ENCODE measurements at places on chromosomes 1 and 21.

DNA sequence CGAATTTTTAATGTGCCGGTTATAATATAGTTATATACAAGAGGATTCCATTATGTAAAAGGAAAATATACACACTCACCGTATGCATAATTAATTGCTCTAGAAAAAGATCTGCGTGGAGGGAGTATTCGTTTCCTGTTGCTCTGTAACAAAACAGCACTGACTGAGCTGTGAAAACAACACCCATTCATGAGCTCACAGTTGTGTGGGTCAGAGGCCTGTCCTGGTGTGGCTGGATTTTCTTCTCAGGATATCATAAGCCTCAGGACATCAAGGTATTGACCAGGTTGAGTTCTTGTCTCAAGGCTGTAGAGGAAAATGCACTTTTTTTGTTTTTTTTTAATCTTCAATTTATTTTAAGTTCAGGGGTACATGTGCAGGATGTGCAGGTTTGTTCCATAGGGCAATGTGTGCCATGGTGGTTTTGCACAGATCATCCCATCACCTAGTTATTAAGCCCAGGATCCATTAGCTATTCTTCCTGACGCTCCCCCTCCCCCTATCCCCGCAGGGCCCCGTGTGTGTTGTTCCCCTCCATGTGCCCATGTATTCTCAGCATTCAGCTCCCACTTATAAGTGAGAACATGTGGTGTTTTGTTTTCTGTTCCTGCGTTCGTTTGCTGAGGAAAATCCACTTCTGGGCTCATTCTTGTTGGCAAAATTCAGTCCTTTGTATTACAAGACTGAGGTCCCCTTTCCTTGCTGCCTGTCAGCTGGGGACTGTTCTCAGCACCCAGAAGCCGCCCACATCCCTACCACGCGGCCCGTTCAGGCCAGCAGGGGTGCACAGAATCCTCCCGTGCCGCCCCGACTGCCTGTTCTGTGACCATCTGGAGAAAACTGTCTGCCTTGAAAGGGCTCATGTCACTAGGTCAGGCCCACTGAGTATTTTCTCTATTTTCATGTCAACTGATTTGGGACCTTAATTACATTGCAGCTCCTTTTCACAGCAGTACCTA, 87.4 kb upstream of the ERRFI1 start:
- DNase-seq, result peak; percentile 19

GRCh38 chr21:21668198-21668597, 670.0 kb downstream of the NCAM2 start:
- DNase-seq, result no peak

DNA sequence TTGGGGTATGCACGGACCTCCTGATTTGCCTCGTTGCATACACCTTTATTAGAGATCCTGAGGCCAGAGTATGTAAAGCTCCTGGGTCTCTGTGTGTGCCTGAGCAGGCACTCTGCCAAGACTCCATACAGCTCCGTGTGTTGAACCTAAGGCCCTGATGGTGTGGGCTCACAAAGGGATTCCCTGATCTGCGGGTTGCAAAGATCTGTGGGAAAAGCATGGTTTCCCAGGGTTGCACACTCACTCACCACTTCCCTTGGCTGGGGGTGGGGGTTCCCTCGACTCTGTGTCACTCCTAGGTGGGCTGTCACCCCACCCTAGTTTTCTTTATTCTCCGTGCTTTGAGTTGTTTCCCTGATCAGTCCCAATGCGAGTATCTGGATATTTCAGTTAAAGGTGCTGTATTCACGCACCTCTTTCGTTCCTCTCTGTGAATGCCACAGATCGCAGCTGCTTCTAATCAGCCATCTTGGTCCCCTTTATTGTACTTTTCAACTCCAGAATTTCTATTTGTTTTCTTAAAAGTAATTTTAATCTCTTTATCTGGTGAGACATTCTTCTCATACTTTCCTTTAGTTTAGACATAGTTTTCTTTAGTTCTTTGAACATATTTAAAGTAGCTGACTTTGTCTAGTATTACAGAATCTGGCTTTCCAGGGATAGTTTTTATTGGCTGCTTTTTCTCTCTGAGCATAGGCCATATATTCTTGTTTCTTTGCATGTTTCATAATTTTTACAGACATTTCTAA, 39.0 kb upstream of the F3 start:
- no peak for DNase-seq

DNA sequence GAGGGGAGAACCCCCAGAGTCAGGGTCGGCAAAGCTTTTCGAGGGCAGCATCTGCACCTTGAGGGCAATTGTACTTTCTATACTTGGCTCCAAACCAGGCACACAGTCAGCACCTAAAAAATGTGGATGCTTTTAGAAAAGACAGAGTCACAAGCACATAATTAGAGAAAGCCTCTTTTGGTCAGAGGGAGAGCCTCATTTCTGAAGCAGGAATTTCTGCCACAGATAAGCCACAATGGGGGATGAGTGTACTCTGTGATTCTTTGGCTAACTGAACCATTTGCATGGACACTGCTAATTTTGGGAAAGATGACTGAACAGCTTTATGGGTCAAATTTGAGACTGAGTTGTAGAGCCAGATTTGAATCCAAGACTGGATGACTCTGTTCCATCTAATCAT, 635.7 kb downstream of the KIF26B start:
- DNase-seq, result no peak

DNA sequence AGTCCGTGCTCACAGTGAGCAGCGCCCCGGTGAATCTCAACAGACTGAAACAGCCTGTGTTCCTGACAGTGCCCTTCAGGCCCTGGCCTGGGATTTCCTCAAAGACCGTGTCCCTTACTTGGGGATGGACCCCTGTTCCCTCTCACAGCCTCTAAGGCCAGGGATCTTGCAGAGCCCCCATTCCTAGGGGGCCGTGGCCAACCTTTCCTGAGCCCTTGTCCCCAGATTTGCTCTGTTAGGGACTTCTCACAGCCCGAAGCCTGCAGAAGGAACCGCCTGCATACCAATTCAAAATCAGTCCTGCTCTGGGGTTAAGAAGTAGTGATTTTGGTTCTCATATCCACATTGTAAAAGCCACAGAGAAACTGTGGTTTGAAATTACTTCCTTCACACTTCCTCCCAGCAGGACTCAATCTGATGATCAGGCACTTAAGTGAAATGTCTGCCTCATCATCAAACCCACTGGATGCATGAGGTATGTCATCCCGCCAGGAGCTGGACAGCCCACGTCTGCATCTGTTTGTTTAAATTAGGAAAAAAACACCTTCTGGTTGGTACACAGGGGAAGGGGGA, 14.9 kb downstream of the ABCA4 start:
- no peak for DNase-seq

- no peak for DNase-seq
These were observed 17.8 kb downstream of the GNG12 start for GRCh38 chr1:67815303-67816094.

GRCh38 chr1:11804666-11805421, 920 bp downstream of the MTHFR start:
- DNase-seq, result peak; percentile 35

DNA sequence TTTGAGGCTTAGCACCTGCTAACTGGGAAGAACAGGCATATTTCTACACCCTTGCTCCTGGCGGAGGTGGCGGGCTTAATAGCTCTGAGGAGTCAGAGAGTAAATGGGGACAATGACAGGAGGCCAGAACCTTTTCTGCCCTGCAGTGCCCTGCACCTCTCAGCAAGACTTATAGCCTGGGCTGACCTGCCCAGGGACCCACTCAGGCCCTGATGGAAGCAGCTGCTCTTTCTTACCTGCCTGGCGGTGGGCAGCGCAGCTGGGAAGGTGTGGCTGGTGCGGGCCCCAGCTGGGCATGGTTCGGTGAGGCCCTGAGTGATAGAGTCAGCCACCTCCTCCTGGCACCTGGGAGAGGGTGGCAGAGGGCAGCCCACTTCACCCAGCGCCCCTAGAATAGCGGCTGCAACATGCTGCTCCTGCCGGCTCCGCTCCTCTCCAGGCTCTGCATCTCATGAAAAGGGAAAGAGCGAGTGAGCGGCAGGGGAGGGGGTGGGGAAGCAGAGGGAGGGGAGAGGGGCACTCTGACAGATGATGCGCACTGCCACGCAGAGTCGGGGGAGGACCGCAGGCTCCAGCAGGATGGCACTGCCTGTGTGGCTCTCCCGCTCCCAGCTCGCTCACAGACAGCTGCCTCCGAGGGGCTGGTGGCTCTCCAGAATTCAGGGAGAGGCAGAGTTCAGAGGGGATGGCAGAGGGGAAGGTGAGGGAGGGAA, at the start of gene RGS8:
Gene RGS8, minus strand, starts transcription at position 472 of the 713 bp plus-strand sequence. CDS start 14,938 bp downstream, outside the sequence.
- no peak for DNase-seq

DNA sequence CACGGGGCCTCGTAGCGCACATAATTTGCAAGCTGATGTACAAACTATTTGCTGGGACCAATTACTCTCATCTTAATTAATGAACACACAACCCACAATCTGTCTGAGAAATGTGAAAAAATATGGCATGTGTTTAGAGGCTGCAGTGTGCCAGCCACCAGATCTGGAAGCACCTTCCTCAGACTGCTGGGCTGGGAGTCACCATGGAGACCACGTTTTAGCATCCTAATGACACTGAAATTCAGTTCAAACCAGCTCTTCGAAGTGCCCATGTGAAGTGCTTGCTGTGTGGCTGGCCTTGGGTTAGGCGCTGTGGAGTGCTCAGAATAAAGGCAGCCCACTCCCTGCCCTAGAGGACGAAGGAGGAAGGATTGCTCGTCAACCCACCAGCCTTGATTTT, 482.4 kb downstream of the OMA1 start:
- no peak for DNase-seq

DNA sequence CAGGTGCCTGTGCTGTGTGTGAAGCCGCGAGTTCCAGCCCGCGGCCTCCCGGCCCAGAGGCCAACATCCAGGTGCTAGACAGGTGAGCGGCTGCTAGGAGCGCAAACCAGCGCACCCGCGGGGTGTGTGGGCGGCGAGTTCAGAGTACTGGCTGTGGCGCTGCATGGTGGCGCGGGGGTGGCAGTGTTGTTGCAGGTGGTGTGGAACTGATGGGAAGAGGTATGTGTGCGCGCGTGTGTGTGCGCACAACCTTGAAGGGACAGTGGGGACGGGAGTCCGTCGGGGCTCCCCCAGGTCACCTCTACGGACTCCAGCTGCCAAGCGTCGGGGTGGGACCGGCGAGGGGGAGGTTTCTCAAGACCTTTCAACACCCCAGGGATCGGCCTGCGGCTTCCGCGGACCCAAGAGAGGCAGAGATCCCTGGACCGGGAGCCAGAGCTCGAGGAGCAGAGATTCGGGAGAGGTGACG, 433 bp upstream of the DMBX1 start:
- no peak for DNase-seq

- DNase-seq, result no peak
These were observed 69.3 kb downstream of the RPS6KA1 start for GRCh38 chr1:26598890-26599289.

DNA sequence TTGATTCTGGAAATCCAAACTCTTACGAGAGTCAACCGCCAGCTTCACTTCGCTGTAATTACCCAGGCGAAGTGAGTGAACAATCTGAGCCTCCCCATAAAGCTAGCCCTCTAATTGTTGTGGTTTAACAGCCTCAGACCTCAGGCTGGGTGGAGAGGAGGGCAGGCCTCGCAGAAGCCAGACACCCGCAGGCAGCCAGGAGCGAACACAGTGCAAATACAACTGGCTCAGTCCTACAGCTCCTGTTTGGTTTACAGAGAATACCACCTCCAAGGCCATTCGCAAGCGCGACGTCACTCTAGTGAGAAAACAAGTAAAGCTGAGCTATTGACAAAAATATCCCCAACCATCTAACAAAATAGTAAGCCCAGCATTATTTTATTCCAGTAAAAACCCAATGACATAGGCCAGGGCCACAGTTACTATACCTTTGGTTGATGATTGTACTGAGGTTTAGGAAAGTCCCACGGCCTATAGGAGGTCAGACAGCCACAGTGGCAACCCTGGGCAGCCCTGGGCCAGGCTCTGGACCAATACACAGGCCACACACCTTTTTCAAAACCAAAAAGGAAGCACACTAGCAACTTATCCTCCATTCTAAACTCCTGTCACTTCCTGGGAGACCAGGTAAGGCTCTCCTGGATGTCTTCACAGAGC, 163.3 kb downstream of the ETS2 start:
- no peak for DNase-seq

DNA sequence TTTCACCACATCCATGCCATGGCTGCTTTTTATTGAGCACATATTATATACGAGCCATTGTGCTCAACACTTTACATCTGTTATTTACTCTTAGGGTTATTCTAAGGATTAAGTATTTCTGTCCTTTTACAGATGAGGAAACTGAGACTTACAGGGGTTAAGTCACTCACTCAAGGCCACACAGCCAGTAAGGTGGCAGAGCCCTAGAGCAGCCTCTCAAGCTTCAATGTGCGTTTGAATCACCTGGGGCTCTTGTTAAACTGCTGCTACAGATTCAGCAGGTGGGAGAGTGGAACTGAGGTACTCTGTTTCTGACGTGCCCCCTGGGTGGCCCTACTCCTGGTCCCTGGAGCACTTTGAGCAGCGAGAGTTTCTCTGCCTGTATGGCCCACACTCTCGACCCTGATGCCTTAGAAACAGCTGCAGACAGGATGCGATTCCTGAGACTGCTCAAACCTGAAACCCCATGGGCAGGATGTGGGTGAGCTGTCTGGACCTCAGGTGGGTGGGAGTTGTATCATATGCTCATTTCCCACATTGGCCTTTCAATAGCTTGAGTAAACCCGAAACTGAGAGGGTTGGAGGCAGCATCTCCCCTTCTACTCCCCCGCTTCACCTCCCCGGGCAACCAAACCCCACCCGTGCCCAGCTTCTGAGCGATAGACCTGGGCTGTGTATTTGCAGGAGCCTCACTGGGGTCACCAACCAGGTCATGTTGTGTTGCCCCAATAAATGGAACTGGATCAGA, 59.3 kb downstream of the MAN1C1 start:
- peak; percentile 73 for DNase-seq

GRCh38 chr1:43530483-43531106, at the start of gene PTPRF:
TSS of gene PTPRF (plus strand) at chr1:43530883. CDS start at chr1:43545076, 14,193 bp downstream.
- DNase-seq, result no peak

GRCh38 chr1:233707153-233707879, 93.4 kb downstream of the KCNK1 start:
- no peak for DNase-seq

- no peak for DNase-seq
These were observed 102.4 kb downstream of the CNIH3 start for GRCh38 chr1:224718470-224719053.

DNA sequence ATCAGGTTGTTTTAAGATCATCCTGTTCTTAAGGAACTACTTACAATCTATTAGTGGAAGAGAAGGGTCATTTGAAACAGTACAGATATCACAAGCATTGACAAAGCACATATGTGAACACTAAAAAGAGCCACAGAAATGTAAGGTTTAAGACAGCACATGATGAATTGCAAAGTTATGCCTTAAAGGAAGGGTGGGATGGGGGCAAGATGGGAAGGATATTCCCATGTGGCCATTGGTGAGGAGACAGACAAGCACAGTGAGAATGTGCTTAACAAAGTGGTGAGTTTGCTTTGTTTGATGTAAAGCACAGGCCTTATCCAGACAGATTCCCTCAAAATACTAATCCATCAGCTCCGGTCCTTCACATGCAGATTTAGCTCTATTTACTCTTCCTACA, 151.6 kb upstream of the IVNS1ABP start:
- no peak for DNase-seq

GRCh38 chr1:202248861-202249260, 55.3 kb downstream of the LGR6 start:
- no peak for DNase-seq

Measured in CD4-positive, alpha-beta T cell treated with Interleukin-2 at 100 ng/mL for 4 hours (primary cell).